NCI-H1436 (cell line): ENCODE measurements at places on chromosomes 2 and 18.

GRCh38 chr2:68287580-68288441 lies 31.9 kb downstream of the CNRIP1 start:
- no peak for DNase-seq

GRCh38 chr2:1136846-1137245 lies 186.2 kb downstream of the SNTG2 start:
- no peak for DNase-seq

GRCh38 chr2:188378371-188378950 lies 86.8 kb downstream of the GULP1 start:
- DNase-seq = no peak

- no peak for DNase-seq
Observed at GRCh38 chr2:136764452-136765255, 691 bp upstream of the THSD7B start.

- DNase-seq = no peak
Observed at GRCh38 chr2:150209746-150210145, 277.7 kb downstream of the RND3 start.

- DNase-seq = no peak
Observed at GRCh38 chr18:13366962-13367892, 148.7 kb downstream of the LDLRAD4 start.

GRCh38 chr2:19937004-19937403 lies 35.2 kb upstream of the TTC32 start:
- DNase-seq = no peak

- DNase-seq = no peak
Observed at GRCh38 chr2:5368263-5368662, 323.9 kb upstream of the SOX11 start.

DNA sequence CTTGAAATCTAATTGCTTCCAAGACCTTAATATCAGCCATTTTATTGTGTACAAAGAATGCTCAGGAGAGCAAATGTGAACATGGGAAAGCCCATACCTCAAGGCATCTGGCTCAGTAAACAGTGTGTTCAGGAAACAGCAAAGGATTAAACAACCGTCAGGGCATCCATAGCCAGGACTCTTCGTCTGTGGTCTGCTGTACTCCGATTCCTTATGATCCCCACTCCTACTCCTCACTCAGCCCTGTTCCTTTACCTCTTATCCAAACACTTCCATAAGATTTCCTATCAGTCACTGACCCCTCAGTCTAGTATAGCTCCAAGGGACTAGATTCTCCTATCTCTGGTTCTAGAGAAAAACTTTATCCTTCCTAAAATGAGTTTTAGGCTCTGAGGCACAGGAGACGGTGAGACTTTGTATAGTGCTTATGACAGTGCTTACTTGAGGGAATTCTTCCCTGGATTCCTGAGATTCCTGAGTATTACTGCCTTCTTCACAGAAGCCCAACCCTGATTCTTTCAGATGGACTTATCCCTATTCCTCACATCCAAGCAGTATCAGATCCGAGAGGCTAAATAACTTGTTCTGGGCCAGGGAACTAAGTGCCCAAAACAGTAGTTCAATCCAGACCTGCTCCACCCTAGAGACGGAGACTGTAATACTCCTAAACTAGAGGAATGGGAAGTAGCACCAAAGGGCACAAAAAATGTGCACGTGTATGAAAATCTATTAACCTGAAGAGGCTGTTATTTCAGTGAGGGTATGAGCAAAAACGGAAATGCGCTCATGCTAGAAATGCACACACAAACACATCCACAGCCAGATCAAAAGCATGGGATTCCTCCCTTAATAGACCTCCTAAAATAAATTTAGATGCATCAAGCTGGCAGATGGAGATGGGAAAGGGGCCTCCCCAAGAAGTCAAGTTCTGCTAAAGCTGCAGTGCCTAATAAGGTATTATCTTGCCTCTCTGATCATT lies 42.1 kb upstream of the SIGLEC15 start:
- no peak for DNase-seq

DNA sequence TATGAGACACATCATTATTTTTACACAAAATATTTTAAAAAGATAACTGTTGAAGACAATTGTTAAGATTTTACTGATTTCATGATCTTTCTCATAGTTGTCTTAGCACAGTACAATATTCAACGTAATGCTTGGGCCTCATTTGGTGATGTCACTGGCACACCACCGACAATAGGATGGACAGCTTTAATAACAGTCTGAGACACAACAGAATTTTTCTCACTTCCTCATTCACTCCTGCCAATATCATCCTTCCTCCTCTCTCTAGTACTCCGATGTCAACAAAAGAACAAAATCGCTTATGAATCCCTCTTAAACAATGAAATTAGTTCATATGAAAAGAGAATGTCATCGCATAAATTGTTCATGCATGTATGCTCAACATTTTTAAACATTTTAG lies 461.9 kb upstream of the CDH7 start:
- no peak for DNase-seq

- no peak for DNase-seq
Observed at GRCh38 chr18:76943542-76944339, 121.4 kb downstream of the ZNF236 start.

DNA sequence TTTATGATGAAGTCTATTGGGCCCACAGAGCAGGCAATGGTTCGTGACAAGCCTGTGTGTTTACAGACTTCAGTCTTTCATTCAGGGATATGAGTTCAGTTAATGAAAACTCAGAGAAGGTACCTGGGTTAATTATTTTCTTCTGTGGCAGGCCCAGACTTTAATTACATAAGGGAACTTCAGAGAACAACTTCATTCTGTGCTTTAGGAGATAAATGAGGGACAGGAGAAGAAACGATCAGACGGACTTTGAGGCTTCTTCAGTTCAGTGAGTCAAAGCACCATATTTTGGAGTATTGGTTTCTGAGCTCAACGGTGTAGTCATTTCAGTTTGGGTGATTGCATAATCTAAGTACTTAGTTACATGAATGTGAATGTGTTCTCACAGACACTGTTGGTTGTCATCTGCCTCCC lies 203.0 kb upstream of the KCNJ3 start:
- no peak for DNase-seq

- DNase-seq = no peak
Observed at GRCh38 chr18:78975699-78976335, 3.8 kb upstream of the SALL3 start.

- DNase-seq = no peak
Observed at GRCh38 chr2:223197046-223197445, 145.1 kb downstream of the KCNE4 start.

DNA sequence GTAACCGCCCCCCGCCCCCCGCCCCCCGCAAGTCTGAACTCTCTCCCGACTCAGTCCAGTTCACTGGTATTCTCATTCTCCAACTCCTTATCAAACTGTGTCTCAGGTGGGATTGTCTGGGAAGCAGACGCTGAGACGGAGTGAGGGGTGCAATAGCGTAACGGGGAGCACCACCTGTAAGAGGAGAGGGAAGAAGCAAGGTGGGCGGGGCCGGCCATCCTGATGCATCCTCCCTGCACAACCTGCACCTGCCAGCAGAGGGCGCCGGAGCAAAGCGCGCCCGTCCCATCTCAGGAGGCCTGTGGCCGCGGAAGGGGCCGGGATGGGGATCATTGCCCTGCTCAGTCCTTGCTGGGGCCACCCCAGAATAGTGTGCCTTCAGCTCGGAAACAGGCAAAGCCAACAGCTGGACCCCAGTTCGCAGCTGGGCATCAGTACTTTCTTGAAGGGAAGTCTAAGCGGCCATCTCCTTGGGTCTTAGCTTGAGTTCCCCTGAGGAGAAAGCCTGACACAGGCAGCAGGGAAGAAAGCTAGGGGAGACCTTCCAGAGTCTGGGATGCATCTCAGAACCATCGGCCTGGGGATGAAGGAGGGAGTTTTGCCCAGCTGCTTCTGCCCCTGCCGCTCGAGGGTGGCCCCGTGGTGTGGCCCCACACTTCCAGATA lies 208.0 kb downstream of the TFCP2L1 start:
- DNase-seq = peak; percentile 36

DNA sequence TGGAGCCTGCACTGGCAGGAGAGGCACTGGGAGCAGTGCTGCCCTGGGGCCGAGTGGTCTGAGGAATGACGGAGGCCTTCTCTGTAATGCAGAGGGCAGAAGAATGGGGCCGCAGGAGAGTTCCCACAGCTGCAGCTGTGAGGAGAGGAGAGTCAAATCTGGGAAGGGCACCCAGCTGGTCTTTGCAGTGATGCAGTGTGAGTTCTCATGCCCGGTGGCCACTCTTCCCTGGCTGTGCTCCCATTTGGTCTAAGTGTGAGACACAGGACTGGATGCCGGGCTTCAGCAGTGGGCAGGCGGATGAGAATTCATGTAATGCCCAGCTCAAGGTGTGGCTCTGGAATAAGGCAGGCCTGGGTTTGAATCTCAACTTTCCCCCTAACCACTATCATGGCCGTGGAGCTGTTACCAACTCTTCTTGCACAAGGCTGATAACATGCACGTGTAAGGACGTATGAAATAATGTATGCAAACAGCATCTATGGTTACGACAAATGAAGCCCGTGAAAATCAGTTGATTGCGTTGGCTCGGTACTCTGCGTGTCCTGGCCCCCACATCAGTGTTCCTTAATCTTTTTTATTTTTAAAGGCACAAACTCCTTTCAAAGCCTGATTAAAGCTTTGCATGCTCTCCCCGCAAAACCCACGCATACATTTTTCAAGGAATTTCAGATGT lies 71.6 kb downstream of the ACKR3 start:
- DNase-seq = no peak

DNA sequence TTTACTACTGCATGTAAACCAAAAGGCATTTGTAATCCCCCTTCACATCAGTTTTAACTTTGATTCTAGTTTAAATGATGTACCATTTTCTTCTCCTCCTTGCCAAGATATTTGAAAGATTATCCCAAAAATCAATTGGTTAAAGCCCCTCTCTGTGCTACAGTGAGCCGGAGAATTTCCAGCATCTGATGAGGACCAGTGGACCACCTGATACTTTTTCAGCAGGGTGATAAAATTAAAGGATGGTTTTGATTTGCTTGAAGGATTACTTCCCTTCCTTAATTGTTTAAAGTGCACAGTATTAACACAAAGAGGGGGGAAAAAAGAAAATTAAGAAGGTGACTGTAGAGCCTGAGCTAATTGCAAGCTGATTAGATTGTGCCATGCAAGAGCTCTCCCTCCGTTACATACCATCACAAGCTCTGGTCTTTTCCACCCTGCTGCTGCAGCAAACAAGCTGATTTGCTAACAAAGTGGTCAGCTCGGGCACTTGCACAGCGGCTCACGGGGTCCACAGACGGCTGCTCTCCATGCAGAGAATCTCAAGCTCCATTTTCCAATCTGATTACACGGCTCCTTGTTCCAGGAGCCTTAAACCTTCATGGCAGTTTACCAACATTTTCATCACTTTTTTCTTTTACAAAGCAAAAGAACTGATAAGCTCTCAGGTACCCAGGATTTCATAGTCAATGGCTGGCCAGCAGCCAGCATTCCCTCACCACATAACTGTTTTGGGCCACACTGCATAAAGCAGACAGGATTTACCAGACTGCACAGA lies 22.1 kb downstream of the FIGN start:
- DNase-seq = no peak

- DNase-seq = no peak
Observed at GRCh38 chr2:18062892-18063291, 184.4 kb downstream of the KCNS3 start.

- DNase-seq = no peak
Observed at GRCh38 chr2:219408631-219409030, 9.5 kb upstream of the DES start.

DNA sequence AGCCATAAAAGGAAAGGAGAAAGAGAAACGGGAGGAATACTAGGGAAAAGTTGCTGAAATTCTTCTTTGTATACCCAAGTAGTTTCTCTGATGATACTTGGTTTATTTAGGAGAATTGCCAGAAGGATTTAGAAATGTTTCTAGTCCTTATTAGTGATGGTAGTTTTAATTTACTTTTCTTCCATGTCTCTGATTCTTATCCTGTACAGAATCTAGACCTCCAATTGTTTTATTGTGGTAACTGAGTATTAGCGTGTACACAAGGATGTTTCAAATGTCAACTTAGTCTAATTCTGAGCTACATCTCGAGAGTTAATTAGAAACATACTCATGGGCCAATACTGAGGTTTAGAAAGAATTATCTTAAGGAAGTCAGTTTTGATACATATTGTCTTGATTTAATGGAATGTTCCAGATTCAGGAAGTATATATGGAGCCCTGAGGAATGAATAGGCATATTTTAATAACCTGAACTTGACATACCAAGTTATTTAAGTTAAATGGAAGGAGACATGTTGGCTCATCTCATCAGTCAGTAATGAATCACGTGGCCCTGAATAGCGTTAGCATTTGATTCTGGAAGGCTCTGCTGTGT lies 219.6 kb downstream of the LTBP1 start:
- no peak for DNase-seq

- no peak for DNase-seq
Observed at GRCh38 chr2:62966991-62967390, 83.6 kb upstream of the OTX1 start.

DNA sequence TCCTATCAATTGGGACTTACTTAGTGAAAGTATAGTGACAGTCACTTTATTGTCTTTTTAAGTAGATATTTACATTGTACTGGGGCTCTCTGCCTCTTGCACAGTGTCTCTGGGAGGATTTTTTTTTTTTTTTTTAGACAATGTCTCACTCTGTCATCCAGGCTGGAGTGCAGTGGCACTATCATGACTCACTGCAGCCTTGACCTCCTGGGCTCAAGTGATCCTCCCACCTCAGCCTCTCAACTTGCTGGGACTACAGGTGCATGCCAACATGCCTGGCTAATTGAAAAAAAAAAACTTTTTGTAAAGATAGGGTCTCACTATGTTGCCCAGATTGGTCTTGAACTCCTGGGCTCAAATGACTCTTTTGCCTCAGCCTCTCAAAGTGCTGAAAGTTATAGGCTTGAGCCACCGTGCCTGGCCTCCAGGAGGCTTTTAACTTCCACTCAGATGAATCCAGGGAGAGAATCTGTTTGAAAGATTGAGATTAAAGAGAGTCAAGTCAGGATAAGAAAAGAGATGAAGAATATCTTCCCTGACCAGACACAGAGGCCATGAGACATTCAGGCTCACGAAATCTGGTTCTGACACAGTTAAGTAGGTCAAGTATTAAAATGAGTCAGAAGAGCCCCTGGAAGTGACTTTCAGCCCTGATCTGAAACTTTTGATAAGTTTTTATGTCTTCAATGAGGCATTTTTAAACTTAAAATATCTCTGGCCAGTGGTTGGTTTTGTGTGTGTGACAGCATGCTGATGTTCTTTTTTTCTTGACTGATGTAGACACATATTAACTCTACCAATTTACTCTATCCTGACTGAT lies 18.3 kb downstream of the ARHGEF33 start:
- no peak for DNase-seq

GRCh38 chr2:69686813-69687212 lies 43.3 kb upstream of the AAK1 start:
- DNase-seq = no peak

GRCh38 chr2:221042926-221043325 lies 529.2 kb downstream of the EPHA4 start:
- DNase-seq = no peak

- DNase-seq = no peak
Observed at GRCh38 chr18:36424741-36425142, 127.2 kb downstream of the FHOD3 start.

- no peak for DNase-seq
Observed at GRCh38 chr18:6891788-6892187, 162.3 kb downstream of the ARHGAP28 start.

- DNase-seq = no peak
Observed at GRCh38 chr18:55509631-55510324, 78.2 kb downstream of the TCF4 start.

GRCh38 chr2:178284613-178285286 lies 90.4 kb downstream of the OSBPL6 start:
- DNase-seq = no peak
